ENCODE measurements at places on chromosomes 2 and 18. TPM values are rescaled to one million over a fixed set of nuclear protein-coding genes. Genes with fewer than 3 reads are reported as not detected.

The EGR4 gene
- not detected for total RNA-seq

The MATN3 gene
- 3.9 TPM for total RNA-seq

The SKOR2 gene
- total RNA-seq: not detected

The SERPINB12 gene
- not detected for total RNA-seq

The ANTXR1 gene
- total RNA-seq: 24.5 TPM

The NTSR2 gene
- total RNA-seq: not detected

The RGPD5 gene
- 5.4 TPM for total RNA-seq

The CCBE1 gene
- total RNA-seq: 52.3 TPM

The ASPRV1 gene
- 0.34 TPM for total RNA-seq

The TYMS gene
- 80.9 TPM for total RNA-seq

The TTN gene
- total RNA-seq: under 0.01 TPM

The TCF7L1 gene
- 1.0 TPM for total RNA-seq

The SEPTIN10 gene
- 51.0 TPM for total RNA-seq

The COL4A3 gene
- total RNA-seq: not detected

The CGREF1 gene
- 1.5 TPM for total RNA-seq

The RAPGEF4 gene
- total RNA-seq: 1.8 TPM

The SALL3 gene
- total RNA-seq: not detected

The CDKL4 gene
- not detected for total RNA-seq

The ZC3H15 gene
- 31.7 TPM for total RNA-seq

Measured in bronchus fibroblast of lung (primary cell).